Gastrocnemius medialis (tissue), 4 donors: ENCODE measurements at places on chromosomes 5 and 9.

- DNase-seq, result no peak
These were observed 9.3 kb downstream of the NXNL2 start for GRCh38 chr9:88544245-88544644.

DNA sequence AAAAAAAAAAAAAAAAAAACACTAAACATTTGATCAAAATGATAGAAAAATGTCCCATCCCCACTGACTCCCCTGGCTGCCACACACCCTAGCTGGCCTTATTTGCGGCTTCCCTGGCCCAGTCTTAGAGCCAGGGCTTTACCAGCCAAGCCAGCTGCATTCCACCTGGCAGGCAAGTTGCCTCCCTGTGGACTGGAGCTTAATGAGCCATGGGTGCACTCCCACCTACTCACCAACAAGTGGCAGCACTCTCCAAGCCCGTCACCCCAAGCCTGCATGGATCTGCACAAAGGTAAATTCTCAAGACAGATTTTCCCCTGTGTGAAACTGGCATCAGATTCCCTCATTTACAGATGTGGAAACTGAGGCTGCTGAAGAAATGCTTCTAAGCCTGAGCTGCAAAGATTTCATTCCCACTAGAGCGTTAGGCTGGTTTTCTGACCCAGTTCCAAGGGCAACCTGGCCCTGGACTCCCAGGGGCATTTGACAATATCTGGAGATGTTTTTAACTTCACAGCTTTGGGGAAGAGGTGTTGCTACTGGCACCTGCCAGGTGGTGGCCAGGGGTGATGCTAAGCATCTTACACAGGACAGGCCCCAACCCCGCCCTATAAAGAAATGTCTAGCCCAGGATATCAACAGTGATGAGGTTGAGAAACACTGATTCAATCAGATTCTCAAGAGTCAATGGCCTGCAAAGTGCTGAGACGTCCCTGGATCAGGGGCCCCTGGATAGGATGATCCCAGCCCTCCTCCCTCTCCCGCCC, 21.9 kb upstream of the VDAC1 start:
- DNase-seq, result peak; percentile 46

- no peak for DNase-seq
These were observed 65.7 kb upstream of the BASP1 start for GRCh38 chr5:17151686-17152085.

- DNase-seq, result no peak
These were observed 194.1 kb downstream of the AOPEP start for GRCh38 chr9:94920420-94921091.

- no peak for DNase-seq
These were observed 11.5 kb upstream of the TESK1 start for GRCh38 chr9:35593581-35593980.

DNA sequence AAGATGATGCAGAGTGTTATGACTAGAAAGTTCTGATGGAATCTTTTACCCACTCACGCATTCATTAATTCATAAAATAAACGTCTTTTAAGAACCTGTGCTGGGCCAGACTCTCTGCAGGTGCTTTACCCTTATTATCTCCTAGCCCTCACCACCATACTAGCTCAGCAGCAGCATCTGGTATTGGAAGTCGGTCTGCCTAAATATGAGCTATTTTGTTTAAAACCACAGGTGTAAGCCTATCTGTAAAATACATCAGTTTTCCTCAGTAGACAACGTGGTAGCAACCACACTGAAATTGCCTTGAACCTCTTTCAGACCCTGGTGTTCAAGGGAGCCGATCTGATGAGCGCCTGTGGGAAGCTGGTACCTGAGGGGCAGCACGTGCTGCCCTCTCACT, 69.4 kb downstream of the PPIC start:
- DNase-seq, result no peak

- DNase-seq, result no peak
These were observed 212.0 kb downstream of the BRINP1 start for GRCh38 chr9:119157196-119157595.

DNA sequence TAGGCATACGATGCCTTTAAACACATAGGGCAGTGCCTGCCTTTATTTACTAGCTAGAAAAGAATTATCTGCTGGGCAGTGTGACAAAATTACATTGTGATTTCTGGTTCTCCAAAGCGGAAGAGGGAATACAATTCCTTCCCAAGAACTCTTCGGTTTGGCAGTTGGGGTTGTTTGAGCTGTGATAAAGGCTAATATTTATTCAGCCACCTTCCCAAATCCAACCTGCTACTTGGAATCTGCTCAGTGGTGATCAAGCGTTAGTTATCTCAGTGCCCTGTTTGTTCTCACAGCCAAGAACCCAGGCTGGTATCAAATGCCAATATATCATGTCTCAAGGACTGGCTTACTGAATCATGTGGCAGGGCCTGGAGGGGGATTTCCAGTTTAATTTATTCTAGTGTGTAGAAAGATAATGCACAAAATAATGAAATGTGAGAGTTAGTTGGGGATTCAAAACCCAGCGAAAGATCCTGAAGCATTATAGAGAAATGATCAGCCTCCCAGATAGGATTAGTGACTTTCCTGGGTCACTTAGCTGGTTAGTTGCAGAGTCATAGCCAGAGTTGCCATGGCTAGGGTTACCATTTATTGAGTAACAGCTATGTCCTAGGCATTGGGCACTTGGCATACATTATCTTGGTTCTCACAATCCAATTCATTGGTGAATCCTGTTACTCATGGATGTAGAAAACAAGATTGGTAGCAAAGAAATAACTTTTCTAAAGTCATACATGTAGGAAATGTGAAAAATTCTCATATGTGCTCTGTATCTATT, 457.0 kb upstream of the KLF4 start:
- no peak for DNase-seq

DNA sequence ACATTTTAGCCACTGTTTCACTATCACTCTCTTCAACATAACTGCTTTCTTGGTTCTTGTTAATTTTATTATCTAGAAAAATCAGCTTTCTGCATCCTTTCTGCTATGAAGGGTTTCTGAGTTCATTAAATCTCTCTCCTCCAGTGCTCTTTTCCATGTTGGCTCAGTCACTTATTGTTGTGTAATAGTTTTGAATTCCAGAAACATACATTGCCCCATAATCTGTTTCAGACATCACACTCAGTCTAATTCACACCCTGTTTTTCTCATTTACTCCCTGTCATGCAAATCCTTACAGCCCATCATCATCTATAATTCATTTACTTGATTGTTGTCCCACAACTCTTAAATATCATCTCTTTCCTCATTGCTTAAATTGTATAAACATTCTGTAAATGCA, 176.1 kb upstream of the CDH12 start:
- no peak for DNase-seq

GRCh38 chr5:9776525-9776924, 146.4 kb upstream of the TAS2R1 start:
- no peak for DNase-seq

DNA sequence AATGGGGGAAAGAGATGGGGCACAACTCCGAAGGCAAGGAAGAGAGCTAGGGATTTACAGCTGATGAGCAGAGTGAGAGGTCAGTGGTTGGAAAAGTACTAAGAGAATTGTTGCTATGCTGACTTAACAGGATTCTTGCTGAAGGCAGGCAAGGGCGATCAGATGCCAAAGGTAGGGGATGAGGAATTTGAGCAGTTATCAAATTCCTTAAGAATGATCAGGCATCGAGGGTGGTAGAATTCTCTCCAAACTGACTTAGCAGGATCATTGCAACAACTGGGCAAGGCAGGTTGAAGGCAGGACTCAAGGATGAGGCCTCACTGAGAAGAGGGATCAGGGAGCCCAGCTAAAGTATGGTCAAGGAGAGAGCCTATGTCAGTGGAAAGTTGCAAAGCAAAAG, 171.0 kb downstream of the HSD17B3 start:
- DNase-seq, result no peak

- no peak for DNase-seq
These were observed 17.2 kb downstream of the ERCC6L2 start for GRCh38 chr9:95892690-95893089.

GRCh38 chr9:132063281-132063680, 16.4 kb downstream of the MED27 start:
- no peak for DNase-seq

DNA sequence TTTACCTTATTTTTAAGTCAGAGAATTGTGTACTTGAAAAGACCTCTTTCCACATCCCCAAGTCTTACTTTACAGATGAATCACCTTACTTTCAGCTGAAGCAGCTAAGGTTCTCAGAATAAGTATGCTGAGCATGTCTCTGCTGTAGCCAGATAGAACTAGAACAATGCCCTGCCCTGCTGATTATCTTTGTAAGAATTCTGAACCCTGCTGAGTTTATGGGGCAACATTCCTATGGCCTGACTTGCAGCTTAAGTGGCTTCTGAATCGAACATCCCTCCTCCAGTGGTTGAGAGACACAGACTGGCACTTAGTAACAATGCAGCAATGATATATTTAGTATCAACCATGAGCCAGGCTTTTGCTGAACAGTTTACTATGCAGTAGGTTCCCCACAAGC, 592.0 kb upstream of the WWC1 start:
- no peak for DNase-seq

DNA sequence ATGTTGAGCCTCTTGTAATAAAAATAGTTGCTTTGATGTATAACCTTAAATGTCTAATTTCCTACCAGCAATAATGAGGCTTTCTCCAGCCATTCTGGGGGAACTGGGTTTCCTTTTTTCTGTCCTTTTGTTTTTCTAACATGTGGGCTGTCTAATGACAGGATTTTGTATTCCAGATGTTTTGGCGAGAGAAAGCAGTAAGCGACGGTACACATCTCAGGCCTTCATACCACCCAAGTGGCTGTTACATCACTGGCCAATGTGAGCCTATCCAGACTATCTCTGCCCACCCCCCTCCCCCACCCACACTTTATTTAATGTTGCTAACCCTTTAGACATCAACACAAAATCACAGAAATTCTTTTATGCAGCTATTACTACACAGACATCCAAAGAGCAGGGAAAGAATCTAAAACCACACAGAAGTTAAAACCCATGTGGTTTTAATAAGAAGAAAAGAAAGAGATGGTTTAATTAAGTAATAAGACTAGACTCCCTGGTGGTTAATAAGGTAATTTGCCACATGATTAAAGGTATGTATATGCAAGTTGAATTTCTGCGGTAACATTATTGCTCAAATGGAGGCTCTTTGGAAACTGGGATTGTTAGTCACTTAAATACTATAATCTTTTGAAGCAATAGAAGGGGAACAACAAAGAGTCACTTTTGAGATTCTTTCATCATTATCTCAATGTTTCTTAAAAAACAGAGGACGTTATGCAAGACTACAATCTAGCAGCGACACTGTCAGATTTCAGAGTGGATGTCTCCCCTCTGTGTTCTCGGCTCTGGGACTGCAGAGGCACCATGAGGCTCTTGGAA, 365.1 kb downstream of the ENC1 start:
- no peak for DNase-seq

- peak; percentile 43 for DNase-seq
These were observed 43.1 kb downstream of the SPATA31D1 start for GRCh38 chr9:82031538-82032280.

DNA sequence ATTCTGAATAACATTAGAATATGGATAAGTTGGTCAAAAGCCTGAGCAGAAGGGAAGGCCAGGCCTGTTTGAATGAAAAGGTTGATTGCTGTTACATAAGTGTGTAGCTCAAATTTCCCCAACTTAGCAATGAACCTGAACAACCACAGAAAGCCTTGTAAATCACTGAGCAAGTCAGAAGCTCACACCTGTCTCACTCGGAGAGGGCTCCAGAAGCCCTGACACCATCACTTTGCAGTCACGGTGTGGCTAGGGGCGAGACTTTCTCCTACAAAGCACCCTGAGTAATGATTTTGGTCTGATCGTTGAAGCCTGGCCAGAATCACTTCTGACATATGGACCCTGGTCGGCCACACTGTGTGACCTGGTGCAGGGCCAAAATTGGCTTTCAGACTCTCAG, 62.0 kb downstream of the MTX3 start:
- no peak for DNase-seq
